Right ventricle myocardium inferior (tissue), 1 donor: ENCODE measurements at places on chromosomes 12 and 14. TPM values are rescaled to one million over a fixed set of nuclear protein-coding genes. Genes with fewer than 3 reads are reported as not detected.

Gene CLEC4D
- total RNA-seq: 0.11 TPM

Gene RBMS2
- 30.2 TPM for total RNA-seq

DNA sequence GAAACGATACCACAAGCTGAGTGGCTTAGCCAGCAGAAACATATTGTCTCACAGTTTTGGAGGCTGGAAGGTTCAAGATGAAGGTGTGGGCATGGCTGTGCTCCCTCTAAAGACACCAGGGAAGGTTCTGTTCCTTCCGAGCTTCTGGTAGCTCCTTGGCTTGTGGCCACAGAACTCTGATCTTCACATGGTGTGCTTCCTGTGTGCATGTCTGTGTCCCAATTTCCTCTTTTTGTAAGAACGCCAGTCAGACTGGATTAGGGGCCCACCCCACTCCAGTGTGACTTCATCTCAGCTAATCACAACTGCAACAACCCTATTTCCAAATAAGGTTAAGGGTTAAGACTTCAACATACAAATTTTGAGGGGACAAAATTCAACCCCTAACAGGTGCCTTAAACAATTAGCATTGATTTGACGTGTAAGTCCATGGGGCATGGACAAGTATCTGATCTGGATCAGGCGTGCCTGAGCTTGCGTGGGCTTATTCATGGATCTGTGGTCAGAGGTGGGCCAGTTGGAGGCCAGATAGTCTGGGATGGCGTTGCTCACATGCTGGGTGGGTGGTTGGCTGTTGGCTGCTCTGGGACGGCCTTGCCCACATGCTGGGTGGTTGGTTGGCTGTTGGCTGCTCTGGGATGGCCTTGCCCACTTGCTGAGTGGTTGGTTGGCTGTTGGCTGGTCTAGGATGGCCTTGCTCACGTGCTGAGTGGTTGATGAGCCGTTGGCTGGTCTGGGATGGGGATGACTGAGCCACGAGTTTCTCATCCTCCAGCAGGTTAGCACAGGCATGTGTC lies 88.5 kb downstream of the LGMN start:
- no peak for DNase-seq

- no peak for DNase-seq
Measured at GRCh38 chr12:93520454-93520853, 52.0 kb upstream of the SOCS2 start.

- no peak for DNase-seq
Measured at GRCh38 chr14:56846970-56847930, 37.0 kb upstream of the OTX2 start.

DNA sequence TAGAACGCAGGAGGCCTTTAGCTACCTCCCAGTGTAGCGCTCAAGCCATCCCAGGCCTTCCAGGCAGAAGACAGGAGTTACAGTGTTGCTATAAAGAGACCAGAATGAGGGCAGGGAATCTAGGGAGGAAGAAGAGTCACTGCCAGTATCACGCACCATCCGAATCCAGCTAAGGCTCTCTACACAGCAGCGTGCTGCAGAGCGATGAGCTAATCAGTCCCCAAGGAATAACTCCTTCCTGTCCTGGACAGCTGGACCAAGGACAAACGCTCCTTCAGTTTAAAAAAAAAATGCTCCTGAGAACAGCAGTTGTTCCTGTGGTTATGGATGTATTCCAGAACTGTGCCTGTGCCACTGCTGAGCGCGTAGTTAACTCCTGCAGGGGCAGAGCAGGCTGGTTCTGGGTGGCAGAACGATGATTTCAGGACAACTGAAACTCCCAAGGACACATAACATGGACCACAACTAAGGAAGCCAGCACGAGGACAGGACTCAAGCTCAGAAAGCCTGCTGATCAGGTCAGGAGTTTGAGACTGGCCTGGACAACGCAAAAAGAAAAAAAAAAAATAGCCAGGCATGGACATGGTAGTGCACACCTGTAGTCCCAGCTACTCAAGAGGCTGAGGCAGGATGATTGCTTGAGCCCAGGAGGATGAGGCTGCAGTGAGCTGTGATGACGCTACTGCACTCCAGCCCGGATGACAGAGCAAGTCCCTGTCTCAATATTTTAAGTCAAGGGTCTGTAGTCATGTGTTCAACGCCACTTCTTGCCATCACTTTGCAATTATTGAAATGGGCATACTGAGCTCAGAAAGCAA lies 2.6 kb downstream of the IFFO1 start:
- no peak for DNase-seq

- DNase-seq: no peak
Measured at GRCh38 chr14:20460458-20461224, 593 bp downstream of the PIP4P1 start.

- no peak for DNase-seq
Measured at GRCh38 chr12:124721501-124722162, 142.0 kb downstream of the SCARB1 start.

DNA sequence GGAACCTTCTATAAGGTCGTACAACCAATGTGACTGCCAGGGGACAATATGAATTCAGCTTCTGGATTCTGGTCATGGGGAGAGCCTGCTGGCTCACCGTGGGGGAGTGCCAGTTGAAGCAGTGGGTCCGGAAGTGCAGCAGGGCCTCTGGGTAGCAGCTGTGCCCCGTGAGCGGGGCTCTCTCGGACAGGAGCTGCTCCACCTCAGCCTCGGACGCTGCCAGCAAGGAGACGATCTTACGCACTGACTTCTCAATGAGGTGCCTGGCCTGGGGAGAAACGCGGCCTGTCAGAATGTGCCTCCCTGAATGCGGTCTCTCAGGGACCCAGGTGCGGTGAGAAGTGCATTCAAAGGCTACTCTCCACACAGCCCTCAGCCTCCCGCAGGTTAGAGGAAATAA lies 42.0 kb downstream of the LGMN start:
- DNase-seq: no peak

DNA sequence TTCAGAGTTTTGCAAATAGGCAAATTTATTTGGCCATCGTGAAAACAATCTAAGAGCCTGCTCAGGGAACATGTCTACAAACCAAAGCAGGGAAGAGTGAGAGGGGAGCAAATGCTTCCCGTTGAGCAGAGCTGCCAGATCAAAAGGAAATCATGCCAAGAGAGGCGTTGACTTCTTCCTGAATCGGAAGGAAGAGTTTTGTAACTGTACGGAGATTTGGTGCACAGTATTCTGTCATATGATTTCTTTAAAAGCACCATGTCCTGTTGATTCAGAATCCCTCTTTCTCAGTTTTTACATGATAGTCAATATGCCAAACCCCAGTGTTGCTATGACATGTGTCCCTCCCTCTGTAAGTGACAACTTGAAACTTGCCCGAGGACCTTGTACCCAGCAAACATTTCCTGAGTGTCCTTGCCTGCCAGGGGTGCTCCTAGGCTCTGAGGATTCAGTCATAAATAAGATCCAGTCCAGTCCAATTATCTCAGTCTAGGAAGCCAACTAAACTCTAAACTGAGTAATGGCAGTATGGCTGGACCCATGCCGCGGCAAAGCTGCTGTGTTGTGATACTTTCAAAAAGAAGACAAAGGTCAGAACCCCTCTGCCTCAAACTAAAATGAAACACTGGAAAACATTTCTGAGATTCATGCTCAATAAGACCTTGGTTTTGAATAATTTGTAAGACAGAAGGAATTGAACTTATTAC lies 300.1 kb upstream of the FKBP4 start:
- DNase-seq: no peak

GRCh38 chr12:46574847-46575246 lies 202.3 kb upstream of the SLC38A2 start:
- DNase-seq: no peak

GRCh38 chr12:62716866-62717525 lies 218.0 kb downstream of the PPM1H start:
- DNase-seq: no peak

DNA sequence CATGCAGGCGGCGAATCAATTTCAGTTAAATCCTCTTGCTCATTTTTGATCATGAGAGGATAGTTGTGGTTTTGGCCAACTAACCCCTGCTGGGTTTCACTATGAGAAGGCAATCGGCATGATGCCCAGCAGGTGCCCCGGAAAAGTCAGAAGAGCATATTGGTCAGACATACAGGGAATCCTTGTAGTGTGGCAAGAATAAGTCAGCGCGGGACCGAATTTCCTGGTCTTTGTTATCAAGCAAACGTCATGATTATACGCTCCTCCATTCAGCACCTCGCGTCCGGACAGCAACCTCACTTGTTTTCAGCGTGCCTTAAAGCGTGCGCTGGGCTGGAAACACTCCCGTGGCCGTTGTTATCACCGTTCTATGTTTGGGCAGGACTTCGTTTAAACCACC lies 1.8 kb downstream of the TBC1D30 start:
- no peak for DNase-seq
